Erythroblast (primary cell): ENCODE measurements at places on chromosomes 13 and 19.

GRCh38 chr13:43441464-43441863 lies 345.3 kb downstream of the ENOX1 start:
- no peak for DNase-seq

GRCh38 chr13:52968074-52968700 lies 60.4 kb upstream of the OLFM4 start:
- DNase-seq = peak; percentile 51

DNA sequence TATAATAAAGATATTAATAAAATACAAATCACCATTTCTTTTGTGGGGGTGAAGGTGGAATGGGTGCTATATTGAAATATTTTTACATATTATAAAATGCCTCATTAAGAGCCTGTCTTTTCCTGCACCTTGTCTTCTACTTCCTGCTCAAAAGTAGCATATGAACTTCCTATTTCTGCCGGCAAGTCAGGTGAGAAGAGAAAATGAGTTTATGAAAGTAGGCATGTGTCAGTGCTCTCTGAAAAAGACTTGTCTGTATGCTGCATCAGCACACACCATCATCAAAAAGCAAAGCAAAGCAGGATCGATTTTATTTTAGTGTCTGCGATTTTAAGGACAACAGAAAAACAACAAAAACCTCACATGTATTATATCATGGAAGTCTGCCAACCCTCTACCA lies 114.2 kb downstream of the RAP2A start:
- DNase-seq = no peak

GRCh38 chr19:12939975-12940423 lies 1.6 kb downstream of the CALR start:
- DNase-seq = no peak

DNA sequence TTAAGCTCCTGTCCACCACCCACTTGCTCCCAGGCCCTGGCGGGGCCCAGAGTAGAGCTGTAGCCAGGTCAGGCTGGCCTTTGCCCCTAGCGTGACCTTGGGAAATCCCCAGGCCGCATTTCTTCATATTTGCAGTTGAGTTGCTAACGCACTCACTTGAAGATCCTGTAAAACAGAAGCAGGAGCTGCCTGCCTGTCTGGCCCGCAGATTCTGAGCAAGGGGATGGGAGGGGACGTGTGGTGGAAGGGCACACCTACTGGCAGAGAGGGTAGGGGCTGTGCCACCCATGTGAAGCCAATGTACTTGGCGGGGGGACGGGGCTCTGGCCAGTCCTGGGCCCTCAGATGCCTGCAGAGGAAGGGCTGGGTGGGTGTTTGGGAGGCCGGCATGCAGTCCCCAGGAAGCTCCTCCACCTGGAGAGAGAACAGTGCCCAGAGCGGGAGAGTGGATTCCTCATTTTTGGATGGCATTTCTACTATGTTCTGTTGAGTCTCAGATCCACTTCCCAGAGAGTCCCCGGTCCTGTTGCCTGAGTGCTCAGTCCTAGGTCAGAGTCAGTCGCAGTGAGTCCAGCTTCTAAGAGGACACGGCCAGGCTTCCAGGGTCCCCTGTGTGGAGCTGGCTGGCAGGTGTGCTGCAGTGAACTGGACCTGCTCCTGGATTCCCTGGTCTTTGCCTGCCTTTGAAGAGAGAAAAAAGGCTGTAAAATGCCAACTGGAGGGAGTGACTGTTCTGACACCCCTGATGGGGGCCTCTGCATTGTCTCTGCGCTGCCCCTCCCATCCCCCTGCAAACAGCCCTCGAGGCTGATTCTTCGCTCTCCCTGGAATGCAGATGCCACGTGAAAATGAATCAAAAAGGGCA lies 62.9 kb downstream of the GGACT start:
- DNase-seq = no peak
